Smooth muscle cell of the umbilical artery (primary cell): ENCODE measurements at places on chromosomes 13 and 19. TPM values are rescaled to one million over a fixed set of nuclear protein-coding genes. Genes with fewer than 3 reads are reported as not detected.

Gene FCGBP
- 1.2 and 2.2 TPM in 2 replicates for total RNA-seq

Gene KIR3DL2
- not detected in 2 replicates for total RNA-seq

Gene MAG
- total RNA-seq = not detected in 2 replicates

Gene C1QTNF9B
- total RNA-seq = not detected in 2 replicates

Gene YIF1B
- 83.0 and 92.3 TPM in 2 replicates for total RNA-seq

Gene GAPDHS
- total RNA-seq = not detected in 2 replicates

Gene ZMYM2
- 70.4 and 80.1 TPM in 2 replicates for total RNA-seq

Gene NAPA
- 45.8 and 54.6 TPM in 2 replicates for total RNA-seq

Gene MAMSTR
- total RNA-seq = 0.55 and 0.59 TPM in 2 replicates

Gene ZNF878
- 0.18 TPM in 1 of 2 replicates, not detected in the other for total RNA-seq

Gene IZUMO2
- not detected in 2 replicates for total RNA-seq

Gene ZNF560
- total RNA-seq = 1.5 and 5.8 TPM in 2 replicates

Gene DOHH
- 8.0 and 11.7 TPM in 2 replicates for total RNA-seq

Gene CASP14
- total RNA-seq = not detected in 2 replicates

Gene PCDH20
- not detected in 2 replicates for total RNA-seq

Gene CBY2
- total RNA-seq = not detected in 2 replicates

Gene FOXA3
- total RNA-seq = not detected in 2 replicates

Gene EDNRB
- 0.23 and 1.8 TPM in 2 replicates for total RNA-seq

Gene IGSF23
- total RNA-seq = not detected in 2 replicates

Gene SIGLEC12
- total RNA-seq = not detected in 2 replicates
